ENCODE measurements at places on chromosomes 3 and 15.

GRCh38 chr3:111070772-111071256 lies 802 bp upstream of the NECTIN3 start:
- DNase-seq: no peak

DNA sequence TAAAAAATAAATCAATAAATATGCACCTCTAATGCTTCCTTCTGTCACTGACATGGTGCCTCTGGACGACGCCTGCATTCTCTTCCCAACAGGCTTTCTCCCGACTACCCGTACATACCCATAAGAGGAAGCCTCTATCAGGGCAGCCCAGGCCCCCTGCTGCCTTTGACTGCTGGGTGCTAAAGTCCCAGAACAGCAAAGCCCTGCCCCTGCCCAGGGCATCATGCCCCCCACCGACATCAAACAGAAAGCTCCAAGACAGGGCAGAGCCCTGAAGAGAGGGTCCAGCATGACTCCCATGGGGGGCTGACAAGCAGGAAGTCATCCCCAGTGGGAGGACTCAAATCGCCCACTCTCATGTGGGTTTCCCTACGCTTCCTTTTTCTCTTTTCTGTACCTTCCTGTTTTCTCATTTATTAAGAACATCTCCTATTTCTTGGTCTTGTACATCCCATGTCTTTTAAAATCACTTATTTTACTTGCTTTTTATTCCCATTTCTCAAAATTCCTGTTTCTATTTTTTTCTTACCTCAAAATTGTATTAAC lies 23.4 kb downstream of the XPC start:
- DNase-seq: no peak

DNA sequence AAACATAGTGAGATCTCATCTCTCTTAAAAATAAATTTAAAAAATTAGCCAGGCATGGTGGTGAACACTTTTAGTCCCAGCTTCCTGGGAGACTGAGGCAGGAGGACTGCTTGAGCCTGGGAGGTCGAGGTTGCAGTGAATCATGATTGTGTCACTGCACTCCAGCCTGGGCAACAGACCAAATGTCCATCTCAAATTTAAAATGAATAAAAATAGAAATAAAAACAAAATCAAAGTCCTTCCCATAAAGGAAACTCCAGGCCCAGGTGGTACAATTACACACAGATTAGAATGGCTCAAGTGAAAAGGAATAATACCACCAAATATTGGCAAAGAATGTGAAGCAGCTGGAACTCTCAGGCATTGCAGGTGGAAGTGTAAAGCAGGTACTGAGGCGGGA lies 19.3 kb upstream of the ATP10A start:
- no peak for DNase-seq

GRCh38 chr3:114770874-114771273 lies 376.2 kb downstream of the ZBTB20 start:
- DNase-seq: no peak

DNA sequence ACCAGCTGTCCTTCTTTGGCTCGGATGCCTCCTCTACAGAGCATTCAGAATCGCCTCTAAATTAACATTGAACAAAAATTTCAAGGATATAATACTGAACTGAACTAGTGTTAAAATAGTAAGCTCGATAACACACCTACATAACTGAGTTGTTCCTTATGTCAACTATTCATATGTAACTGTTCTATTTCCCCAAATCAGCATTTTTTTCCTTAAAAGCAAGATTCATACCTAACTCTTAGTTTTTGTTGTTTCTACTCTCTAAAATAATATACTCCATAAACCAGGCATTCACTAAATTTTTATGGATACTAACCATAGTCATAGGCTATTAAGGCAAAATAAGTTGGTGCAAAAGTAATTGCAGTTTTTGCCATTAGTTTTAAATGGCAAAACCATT lies 32.7 kb upstream of the OSTN start:
- DNase-seq: no peak

- no peak for DNase-seq
These were observed 108.2 kb upstream of the PROK2 start for GRCh38 chr3:71893122-71893521.

DNA sequence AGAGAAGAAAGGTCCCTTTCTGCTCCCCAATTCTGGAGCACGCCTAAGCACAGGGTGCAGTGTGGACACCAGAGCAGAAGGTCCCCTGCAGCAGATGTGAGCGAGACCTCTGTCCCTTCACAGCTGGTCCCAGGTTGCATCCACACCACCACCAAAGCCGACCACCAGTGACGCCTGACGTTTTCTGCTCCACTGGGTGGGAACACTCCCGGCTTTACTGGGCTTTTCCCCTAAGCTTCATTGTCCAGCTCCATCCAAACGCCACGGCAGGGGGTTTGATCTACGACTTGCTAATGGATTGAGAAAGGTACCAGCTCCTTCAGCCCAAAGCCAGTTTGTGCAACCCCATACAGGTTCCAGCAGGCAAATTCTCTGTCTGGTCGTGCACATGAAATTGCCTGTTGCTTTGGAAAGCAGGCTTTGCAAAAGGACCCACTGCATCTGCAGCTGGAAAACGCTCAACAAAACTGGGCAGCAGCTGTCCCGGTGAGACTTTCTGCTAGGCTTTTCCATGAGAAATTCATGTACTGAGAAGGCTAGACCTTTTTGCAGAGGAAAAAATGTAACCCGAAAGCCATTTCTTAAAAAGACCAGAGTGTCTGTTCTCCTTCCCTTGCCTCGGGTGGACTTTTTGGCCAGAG lies 31.1 kb downstream of the ADAMTS17 start:
- DNase-seq: no peak

DNA sequence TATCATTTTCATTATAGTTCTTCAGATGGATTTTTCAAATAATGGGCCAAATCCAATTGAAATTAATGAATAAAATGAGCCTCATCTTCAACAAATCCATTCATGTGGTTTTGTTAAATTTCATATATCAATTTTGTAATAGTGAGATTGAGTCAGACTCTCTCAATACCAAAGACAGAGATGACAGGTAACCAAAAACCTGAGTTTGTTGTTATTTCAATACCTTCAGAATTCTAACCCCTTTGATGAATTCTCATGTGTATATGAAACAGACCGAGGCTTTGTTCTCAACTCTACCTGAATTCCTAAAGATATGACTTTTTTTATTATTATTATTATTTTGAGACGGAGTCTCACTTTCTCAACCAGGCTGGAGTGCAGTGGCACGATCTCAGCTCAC lies 92.8 kb downstream of the FOXP1 start:
- no peak for DNase-seq

DNA sequence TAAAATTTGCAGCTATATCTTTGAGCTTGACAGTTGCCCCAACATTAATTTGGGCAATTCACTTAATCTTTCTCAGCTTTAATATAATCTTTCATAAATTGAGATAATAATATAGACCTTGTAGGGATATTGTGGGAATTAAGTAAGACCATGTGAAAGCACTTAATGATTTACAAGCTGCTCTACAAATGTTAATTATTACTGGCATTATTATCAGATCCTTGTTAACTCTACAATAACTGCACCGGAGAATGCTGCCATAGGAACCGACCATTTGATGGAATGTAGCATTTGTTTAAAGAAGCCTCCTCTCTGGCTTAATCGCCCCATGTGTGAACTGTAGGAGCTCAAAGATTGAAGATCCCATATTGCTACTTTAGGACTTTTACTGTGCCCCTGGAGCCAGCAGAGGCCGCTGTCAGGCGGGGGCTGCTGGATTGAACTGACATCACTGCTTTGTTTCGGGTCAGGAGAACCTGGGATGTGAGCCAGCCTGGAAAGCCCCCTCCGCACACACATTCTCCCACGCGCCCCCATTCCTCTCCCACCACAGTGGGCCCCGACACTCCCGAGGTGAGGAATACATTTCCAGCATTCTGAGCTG lies 154.2 kb upstream of the TNIK start:
- DNase-seq: no peak

DNA sequence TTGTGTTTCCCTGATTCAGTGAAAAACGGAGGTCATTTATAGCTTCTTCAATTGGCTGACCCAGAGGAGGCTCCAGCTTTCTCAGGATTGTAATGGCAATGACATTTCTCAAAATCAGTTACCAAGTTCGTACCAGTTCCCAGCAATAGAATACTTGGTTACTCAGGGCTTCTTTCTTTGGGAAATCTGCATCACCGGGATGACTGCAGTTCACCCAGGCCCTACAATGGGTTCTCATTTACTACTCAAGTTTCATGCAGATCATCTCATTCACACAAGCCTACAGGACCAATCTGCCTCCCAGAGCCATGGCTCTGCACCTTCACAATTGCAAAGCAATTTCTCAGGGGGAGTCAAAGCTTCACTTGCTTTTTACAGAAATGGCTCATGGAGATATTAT lies 109.6 kb downstream of the FHIT start:
- no peak for DNase-seq

- DNase-seq: peak; percentile 44
These were observed 98.0 kb upstream of the TLE3 start for GRCh38 chr15:70195587-70196305.

- DNase-seq: no peak
These were observed 696.3 kb downstream of the NR2F2 start for GRCh38 chr15:97026781-97027180.

- DNase-seq: no peak
These were observed 27.7 kb downstream of the ACKR4 start for GRCh38 chr3:132624790-132625189.

- no peak for DNase-seq
These were observed 112.0 kb downstream of the AKAP13 start for GRCh38 chr15:85492406-85492805.

DNA sequence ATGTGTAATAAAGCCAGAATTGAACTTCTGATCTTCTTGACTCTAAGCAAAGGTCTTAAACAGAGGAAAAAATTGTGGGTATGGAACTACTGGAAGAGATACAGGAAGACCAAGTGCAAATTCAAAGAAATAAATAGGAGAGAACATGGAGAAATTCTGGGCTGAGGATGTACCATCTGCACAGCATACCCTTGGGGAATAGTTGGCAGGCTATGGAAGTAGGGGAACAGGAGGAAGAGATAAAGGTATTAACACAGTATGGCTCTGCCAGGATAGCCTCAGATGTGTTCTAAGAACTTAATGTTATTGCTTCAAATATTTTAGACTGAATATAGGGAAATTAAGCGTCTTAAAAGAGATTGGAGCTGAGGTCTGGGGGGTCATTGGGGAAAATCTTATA lies 485.4 kb downstream of the CNTN3 start:
- DNase-seq: no peak

All from AG09319 (cell line).